ENCODE measurements at places on chromosomes 13 and 19.

DNA sequence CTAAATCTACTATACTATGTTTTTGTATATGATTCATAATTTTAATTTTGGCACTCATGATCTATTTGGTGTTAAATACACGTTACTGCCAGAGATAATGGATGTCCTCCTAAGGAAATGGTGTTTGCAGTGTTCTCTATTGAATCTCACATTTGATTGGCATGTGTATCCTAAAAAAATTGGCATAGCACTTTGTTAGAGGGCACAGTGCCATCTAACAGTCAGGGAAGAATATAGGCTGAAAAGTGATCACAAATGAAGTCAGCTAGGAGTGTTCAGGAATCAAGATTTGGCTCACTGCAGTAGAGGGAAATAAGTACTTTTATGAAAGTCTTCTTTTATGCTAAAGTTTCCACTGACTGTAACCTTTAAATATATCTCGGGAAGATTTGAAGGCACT, 624.6 kb downstream of the GPC6 start:
- no peak for DNase-seq

DNA sequence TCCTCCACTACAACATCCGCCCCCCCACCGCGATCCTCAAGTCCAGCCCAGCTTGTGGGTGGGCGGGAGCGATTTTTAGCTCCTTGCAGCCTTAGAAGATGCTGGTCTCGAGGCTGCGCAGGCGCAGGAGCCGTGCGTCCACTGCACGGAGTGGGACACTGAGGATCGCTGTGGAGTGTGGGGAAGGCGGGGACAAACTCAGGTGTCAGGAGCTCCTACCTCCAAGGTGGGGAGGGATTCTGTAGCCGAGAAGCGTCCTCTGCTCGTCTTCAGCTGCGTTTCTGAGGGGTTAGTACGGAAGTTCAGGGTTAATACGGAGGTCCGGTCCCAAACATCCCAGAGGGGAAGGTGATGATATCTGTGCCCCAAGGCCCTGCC, at the start of gene RTBDN:
Gene RTBDN, minus strand, starts transcription at position 14 of the 378 bp plus-strand sequence. CDS start 4,600 bp downstream, outside the sequence.
- no peak for DNase-seq

DNA sequence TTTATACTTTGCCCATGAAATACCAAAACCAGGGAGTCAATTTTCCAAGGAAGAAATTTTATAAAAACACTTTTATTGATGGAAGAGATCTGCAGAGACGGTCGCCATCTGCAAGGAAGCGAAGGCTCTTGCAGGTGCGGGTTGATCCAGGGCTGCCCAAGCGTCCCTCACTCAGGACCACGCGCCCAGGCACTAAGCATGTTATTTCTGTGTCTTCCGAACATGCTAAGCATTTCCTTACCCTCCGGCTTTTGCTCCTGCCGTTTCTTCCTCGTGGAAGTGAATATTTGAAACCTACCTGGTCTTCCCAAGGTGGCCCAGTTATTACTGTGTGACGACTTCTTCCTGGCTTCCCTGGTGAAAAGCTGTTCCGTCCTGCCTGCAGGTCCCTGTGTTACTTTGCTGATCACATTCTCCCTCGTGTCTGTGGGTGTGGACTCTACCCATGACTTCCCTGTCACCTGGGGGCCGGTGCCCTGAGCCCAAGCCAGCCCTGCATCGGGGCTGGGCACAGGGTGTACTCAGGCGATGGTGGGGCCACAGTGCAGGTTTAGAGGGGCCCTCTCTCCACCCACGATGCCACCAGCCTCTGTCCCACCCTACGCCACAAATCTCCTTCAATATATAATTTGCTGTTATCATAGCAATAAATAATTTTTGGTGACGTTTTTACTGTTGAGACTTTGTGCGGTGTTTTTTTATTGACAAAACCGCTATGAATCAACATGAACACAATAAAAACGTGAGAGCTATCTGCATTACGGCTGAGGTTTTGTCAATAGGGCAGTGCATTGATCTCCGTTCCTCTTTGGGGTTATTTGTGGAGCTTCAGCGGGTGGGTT, 119.4 kb downstream of the URI1 start:
- no peak for DNase-seq

DNA sequence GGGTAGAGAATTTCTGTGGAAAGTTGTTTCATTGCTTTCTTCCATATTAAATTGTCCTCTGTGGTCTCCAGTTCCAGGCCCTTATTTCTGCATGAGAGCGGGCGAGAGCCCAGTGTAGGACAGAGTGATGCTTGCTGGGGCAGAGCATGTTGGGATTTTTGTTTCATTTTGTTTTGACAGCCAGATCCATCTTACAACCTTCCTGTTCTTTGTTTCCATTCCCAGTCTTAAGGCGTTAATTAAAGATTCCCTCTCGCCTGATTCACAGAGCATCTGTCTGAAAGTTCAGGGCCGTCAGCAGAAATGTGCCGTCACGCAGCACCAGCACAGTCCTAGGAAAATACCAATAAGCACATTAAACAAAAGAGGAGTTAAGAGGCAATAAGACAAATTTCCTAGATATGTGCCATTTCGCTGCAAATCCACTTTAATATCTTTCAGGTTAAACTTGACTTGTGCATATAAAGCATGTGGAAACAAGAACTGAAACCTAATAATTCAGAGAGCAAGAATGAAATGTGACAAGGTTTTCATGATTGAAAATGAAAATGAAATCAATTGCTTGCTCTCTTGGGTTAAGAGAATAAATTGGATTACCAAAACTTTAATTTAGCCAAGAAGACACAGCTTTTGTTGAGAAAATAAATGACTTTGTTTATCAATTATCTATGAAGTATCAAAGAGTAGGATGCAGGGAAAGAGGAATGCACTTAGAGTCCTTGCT, 210.7 kb upstream of the SLC10A2 start:
- DNase-seq, result no peak

- DNase-seq, result no peak
Observed at GRCh38 chr13:109781384-109782065, 4.9 kb downstream of the IRS2 start.

DNA sequence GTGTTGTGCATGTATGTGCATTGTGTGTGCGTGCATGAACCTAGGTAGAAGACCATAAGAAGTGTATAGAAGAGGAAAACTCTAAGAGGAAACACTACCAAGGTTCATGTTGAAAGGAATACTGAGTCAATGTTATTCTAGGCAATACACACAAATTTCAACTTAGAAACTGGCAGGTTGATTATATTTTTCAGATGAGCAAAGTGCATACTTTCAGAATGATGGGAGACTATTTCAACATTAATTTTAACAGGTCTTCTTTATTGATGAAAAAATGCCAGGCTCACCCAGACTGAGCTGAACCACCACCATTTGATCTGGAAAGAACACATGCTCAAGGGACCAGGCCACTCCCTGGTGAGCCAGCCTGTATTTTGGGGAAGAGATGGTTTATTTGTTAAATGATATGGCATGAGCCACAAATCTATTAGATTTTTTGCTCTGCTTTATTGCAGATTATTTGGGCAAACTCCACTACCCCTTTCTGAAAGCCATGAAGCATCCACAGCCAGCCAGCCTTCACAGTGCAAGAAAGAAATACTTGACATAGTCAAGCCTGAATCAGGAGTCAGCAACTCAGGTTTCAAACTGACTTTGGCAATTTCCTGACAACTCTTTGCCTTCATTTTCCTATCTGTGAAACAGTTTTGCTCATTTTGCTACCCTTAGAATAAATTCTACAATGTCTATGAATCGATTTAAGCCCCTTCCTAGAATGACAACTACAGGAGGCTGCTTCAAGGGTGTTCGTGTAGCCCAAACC, 368.9 kb downstream of the COG6 start:
- no peak for DNase-seq

DNA sequence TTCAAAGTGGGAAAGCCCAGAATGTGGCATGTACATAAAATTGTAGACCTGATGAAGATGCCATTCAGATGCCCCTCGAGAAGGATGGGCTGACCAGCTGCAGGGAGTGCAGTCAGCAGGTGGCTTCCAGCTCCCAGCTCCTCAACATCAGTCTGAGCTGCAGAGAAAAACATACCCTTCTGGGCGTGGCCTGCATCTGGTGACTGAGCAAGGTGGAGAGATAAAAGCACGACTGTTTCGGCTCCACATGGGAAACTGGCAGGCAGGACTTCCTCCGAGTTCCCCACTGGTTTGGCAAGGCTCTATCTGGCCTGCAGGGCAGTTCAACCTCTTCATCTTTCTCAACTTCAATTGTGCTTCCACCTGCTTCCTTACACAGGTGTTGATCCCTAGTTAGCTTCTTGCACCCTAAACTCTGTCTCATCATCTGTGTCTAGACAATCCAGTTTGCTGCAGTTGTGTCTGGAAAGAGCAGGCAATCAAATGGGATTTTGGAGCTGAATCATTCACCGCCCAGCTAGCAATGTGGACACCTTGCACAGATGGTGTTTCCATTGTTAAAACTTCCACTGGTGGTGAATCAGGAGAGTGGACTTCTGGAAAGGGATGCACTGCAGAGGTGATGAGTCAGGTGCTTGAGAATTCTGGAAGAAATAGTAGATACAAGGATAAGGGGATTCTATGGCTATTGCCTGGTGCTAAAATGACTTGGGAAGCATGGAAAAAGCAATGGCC, 56.8 kb downstream of the POLR1D start:
- no peak for DNase-seq

- no peak for DNase-seq
Observed at GRCh38 chr13:49444524-49445395, 686 bp downstream of the SETDB2 start.

DNA sequence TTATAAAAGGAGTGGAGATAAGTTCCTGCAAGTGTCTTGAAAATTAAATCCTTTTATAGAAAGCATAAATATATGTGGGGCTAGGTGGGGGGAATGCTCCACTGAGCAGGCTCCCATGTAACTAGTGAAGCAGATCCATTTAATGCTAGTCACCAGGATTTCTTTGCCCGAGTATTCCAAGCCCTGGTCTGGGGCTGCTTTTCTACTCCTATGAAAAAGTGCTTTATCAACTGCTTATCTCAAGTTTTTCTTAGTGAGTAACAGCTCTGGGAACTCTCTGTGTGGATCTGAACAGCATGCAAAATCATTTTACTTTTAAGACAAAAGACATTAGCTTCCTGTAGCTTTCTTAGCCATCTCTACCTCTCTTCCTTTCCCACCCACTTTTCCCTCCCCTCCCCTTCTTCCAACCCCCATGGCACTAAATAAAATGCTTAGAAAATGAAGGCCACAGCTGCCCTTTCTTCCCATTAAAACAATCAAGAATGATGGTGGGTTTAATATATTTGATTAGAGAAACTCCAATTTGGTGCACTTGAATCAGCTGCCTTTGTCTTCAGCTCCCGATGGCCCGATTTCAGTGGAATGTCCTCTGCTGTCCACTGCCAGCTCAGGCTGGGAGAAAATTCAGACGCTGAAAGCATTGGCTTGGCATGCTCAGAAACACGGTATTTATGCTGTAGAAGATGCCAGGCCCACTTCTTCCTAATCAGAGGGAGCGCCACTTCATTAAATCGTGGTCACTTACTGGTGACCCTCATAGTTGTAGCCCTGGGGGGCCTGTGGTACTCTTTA, 475.1 kb downstream of the FOXO1 start:
- no peak for DNase-seq

DNA sequence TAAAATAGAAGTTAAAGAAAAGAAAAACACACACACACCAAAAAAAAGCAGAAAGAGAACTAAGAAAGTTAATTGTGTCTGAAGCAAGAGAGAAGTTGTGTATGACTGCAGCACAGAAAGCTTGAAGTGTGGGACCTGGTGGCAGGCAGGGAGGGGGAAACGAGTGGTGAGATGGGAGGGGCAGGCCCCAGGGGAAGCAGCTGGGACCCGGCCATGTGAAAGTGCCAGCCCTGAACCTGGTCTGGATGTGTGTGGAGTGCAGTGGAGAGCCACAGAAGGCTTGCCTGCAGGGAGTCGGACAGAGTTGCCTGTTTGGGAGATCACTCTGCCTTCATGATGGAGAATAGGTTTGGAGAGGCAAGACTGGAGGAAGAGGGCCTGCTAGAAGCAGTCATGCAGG, 199.0 kb downstream of the GGACT start:
- DNase-seq, result no peak

DNA sequence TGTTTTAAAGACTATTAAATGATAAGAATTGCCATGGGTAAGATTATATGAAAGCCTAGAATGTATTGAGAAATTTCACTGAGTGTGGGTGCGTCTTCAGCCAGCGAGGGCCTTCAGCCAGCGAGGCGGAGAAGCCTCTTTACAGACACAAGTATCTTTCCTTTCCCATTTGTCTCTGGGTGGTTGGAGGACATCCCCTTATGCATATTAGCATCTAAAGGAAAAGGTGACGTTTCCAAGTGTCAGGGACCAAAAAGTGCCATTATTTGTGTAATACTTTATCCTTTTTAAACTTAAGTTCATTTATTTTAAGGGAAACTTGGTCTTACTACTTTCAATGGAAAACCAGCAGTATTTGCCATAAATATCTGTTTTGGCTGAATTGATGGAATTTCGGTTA, 22.2 kb downstream of the SMARCA4 start:
- DNase-seq, result no peak

- no peak for DNase-seq
Observed at GRCh38 chr19:33767898-33768413, 28.7 kb upstream of the KCTD15 start.

GRCh38 chr19:31232180-31232579, 117.1 kb downstream of the TSHZ3 start:
- DNase-seq, result no peak

GRCh38 chr19:787536-787935, 9.7 kb upstream of the PTBP1 start:
- no peak for DNase-seq

- no peak for DNase-seq
Observed at GRCh38 chr13:76014406-76015318, 378.5 kb downstream of the LMO7 start.

GRCh38 chr13:37997641-37998040, 128.1 kb upstream of the TRPC4 start:
- DNase-seq, result no peak

DNA sequence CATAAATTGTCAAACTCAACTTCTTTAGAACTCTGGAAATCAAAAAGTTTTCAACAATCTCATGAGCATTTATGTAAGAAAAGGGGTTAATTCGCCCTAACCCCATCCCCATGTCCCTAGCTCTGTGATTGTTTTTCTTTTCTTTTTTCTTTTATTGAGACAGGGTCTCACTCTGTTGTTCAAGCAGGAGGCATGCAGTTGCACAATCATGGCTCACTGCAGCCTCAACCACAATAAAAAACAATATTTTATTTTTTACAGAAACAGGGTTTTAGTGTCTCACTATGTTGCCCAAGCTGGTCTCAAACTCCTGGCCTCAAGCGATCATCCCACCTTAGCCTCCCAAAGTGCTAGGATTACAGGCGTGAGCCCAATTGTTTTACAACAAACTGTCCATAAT, 16.7 kb downstream of the VWA8 start:
- no peak for DNase-seq

Measured in activated CD8-positive, alpha-beta memory T cell treated with anti-CD3 and anti-CD28 coated beads for 1 hour (primary cell).